ENCODE measurements at places on chromosomes 11 and 22.

DNA sequence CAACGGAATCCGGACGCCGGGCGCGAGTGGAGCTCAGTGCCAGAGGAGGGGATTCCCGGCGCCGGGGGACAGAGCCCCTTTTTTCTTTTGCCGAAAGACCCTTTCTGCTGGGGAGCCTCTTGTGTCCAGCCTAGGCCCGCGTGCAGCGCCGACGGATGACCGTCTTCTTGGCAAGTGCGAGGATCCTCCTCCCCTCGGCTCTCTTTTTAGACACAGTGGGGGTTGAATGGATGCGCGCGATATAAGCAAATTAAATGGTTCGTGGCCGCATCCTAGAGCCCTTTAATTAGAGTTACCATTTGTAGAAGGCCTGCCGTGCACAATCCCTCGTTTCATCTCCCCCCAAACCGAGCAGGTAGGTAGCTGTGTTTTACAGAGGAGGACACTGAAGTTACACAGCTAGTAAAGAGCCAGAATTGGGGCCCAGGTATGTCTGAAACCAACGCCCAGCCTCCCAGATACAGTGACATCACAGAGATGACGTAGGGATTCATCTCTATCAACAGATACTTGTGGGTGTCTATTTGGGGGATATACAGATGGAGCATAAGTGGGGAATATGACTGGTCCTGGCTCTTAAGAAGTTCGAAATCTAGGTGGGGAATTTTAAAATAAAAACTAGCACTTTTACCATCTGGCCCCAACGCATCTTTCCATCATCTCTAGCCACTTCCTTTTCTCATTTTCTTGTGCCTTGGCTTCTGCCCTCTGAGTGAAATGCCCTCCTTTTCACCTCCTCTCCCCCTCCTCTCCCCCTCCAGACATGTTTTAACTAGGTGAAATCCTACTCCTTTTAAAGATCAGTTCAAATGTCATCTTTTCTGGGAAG lies 875 bp downstream of the TCP11L1 start:
- peak; percentile 19 for DNase-seq

GRCh38 chr11:64034411-64034811 lies 1.3 kb upstream of the FLRT1 start:
- no peak for DNase-seq

DNA sequence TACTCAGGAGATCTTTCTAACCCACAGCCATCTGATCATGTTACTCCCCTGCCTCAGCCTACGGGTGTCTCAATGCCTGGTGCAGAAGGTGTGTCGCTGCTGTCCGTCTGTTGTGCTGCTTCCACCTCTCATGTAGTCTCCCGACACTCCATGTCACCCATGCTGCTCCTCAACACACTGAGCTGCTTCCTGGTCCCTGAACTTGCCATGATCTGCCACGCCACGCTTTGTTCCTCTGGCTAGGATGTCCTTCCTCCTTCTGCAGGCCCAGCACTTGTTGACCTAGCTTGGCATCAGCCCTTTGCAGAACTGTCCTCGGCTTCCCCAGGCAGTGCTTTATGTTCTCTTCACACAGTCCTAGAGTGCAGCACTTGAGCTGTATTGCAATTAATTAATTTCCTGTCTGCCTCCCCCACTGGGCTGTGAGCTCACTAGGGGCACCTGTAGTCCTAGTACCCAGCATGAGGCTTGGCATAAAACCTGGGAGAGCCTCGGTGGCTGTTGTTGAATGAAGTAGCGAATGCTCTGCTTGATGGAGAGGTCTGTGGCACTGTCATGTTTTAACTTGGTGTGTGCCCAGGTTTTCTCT lies 9.5 kb downstream of the GTPBP1 start:
- DNase-seq = no peak

- DNase-seq = no peak
Observed at GRCh38 chr22:29632672-29633071, 29.2 kb downstream of the NF2 start.

GRCh38 chr11:67292671-67293070 lies 3.6 kb downstream of the ANKRD13D start:
- no peak for DNase-seq

DNA sequence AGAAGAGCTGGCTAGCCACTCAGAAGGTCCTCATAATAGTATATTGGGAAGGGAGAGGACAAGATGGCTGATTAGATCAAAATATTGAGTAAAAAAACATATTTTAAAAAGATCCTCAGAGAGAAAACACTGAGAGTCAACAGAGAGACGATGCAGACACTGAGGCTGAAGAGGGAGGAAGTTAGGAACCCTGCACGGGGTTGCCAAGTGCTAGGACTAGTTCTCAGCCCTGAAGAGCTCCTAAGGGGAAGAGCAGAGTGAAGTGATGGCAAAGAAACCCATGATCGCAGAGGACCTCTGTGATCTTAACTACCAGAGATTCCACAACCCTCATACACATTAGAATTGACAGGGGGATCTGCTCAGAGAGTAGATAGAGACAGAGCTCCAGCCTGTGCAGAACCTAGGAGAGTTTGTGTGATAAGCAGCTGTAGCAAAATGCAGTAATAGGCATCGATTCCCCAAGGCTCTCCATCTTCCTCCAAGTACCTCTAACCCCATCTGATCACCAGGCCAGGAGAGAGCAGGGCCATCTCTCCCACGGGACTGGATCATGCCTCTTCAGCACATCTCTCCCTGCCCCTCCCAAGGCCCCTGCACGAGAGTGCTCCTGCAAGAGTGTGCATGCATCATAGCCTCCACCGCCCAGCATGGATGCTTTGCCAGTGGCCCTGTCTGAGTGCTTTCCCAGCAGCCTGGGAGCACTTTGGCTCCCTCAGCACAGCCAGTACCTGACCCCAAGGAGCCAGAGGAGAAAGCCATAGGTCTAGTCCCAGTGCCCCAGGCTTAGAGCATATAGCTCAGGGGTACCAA lies 41.2 kb upstream of the ARL14EP start:
- DNase-seq = no peak

GRCh38 chr11:12683874-12684273 lies 9.7 kb downstream of the TEAD1 start:
- no peak for DNase-seq

GRCh38 chr11:125833016-125833415 lies at the start of gene PATE4:
Gene PATE4, plus strand, starts transcription at chr11:125833316. Its CDS starts 44 bp downstream, at chr11:125833360.
- no peak for DNase-seq

DNA sequence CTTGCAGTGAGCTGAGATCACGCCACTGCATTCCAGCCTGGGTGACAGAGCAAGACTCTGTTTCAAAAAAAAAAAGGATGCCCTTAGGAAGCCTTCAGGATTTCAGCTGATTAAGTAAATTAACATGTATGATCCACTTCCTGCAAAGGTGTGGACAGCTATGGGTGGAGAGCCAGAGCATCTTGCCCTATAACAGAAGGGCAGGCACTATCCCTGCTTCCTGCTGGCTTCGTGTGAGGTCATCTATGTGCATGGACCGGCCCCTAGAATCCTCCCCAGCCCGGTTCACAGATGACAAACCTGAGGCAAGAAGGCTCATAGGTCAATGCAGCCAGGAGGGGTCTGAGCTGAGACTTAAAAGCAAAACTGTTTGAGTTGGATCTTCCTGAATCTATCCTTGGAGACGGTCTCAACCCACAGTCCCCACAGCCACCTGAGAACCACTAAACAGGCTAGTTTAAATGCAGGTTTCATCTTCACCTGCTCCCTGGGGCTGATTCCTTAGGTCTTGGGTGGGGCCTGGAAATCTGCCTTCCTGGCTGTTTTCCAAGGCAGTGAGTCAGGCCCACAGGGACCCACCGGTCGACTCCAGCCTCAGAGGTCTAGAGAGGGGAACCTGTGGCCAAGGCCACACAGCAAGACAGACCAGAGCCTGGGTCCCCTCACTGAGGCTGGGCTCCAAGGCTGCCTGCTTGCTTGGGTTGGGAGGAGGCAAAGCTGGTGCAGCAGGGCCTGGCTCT lies 55.2 kb upstream of the MPEG1 start:
- no peak for DNase-seq

- no peak for DNase-seq
Observed at GRCh38 chr11:109821511-109821910, 271.7 kb upstream of the ZC3H12C start.

DNA sequence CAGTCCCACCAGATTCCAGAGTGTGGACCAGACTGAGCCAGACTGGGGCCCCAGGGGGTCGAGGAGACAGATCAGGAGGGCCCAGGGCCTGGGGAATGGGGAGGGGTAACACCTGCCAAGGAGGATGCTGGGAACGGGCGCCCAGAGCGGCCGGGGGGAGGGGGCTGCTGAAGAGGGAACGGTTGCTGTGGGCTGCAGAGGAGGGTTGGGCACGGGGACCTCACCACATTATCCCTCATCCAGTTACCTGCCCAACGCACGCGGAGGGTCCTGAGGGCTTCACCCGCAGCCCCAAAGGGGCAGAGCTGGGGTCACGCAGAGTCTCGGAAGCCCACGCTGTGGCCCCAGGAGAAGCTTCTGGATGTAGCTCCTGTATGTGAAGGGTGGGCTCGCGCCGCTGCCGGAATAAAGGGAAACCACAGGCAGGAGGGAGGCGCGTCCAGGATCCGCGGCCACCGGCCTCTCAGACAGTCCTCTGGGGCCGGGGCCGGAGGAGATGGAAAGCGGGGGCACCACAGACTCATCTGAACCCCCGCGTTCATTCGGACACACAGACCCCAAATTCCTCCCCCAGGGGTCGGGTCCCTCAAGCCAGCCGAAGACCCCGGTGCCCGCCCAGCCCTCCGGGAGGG lies 866 bp upstream of the SELENOO start:
- peak; percentile 35 for DNase-seq

DNA sequence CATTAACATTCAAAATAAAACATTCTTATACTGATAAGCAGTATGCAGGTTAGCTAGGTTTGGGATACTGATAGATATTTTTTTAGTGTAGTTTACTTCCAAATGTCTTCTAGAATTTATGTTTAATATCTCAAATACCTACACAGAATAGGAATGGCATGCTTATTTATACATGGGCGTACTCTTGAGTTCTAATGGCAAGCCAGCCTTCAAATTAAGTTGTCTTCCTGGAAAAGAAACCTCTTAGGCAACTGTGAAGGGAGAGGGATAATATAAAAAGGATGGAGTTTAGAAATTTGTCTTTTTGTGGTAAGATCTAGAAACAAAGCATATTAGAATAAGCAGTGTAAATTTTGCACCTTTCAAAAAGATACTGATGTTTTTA lies 65.4 kb downstream of the MTMR3 start:
- no peak for DNase-seq

- DNase-seq = peak; percentile 51
Observed at GRCh38 chr11:62573006-62573591, 592 bp downstream of the EEF1G start.

DNA sequence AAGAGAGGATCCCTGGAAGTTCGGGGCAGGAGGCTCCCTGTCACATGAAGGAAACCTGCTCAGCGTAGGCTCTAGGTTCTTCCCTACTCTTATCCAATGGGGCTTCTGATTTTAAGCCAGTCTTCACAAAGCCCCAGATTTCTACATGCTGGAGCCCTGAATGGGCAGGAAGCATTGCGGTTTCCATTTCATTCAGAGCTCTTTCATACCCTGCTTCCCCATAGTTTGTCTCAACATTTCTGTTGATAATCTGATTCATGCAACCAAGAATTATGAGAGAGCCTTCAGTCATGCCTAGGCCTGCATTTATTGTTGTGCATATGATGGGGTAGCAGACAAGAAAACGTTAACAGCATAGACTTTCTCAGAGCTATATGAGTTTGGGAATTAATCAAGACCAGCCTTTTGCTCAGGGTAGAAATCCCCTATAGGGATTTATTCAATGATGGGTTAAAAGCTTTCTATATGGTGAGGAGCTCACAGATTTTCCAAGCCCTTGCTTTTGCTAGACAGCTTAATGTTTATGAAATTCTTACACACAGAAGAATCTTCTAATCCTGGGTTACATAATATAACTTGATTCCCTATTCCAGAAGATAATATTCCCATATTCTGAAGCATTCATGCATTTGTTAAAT lies 15.9 kb downstream of the OR51B4 start:
- no peak for DNase-seq

DNA sequence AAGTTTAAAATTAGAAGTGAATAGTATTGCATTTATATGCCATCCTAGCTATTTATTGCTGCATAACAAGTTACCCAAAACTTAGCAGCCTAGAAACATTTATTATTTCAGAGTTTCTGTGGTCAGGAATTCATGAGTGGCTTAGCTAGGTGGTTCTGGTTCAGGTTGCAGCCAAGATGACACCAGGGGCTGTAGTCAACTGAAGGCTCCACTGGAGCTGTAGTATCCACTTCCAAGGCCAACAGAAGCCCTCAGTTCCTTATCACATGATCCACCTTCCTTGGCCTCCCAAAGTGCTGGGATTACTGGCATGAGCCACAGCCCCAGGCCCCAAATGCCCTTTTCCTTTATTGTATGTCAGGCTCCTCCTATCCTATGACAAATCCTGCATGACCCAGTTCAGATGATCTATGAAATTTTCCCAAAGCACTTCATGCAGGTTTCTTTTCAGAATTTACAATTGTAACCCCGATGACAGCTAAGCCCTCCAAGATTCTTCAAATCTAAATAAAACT lies 6.1 kb upstream of the ALG8 start:
- no peak for DNase-seq

GRCh38 chr11:58928691-58929090 lies 10.6 kb upstream of the GLYATL1 start:
- DNase-seq = no peak

DNA sequence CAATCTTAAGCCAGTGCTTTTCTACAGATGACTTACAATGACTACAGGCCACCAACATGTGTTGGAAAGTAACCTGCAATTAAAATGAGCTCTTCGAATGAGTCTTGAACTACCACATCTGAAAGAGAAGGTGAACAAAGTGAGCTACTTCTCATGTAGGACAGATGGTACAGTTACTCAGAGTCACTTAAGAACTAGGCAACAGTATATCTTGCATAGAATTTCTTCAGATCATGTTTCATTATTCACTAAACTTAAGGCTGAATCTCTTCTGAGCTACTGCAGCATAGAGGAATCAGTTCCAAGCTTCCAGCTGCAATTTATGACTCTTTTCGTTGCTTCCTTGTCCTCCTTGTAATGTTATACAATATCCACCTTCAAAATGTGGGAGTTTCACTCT lies 270.9 kb downstream of the TTC28 start:
- no peak for DNase-seq

GRCh38 chr11:116071241-116071640 lies 567.0 kb upstream of the CADM1 start:
- no peak for DNase-seq
